Activated CD4-positive, CD25-positive, alpha-beta regulatory T cell (primary cell): ENCODE measurements at places on chromosomes 3 and 15.

DNA sequence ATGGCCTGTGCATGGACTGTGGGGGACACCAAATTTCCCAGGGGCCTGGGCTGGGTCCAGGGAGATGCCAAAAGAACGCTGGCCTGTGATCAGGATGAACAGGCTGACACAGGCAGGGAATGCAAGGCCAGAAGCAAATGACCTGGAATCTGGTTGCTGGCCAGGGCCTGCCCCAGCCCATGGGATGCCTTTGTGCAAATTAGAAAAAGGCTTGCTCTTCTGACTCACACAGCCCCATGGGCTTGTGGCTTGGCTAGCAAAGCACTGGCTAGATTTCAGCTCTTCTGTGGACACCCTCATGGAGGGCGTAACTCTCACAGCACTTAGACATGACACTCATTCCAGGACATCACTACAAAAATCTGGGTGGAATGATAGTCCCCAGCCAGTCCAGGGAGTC, 356.0 kb downstream of the SHQ1 start:
- no peak for DNase-seq

DNA sequence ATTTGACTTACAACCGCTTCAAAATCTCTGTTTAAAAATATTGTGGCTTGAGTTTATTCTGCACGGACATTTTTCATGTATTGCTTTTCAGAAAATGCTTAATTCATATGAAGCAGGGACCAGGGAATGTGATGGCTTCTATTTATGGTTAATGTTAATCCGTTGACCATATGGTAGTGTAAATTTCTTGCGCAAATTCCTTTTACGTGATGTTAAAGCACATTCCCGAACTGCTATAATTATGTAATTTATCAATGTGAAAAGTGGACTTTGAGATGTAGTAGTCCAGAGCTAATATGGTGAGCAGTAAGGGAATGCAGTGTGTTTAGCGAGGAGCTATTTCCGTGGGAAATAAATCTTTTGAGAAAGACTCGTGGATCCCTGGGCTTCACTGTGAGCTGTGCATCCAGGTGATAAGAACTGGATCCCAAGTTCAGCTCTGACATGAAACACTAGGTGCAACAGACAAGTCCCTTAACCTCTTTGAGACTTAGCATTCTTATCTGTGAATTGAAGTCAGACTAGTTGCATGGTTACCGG, 27.3 kb downstream of the ANAPC13 start:
- DNase-seq: no peak

DNA sequence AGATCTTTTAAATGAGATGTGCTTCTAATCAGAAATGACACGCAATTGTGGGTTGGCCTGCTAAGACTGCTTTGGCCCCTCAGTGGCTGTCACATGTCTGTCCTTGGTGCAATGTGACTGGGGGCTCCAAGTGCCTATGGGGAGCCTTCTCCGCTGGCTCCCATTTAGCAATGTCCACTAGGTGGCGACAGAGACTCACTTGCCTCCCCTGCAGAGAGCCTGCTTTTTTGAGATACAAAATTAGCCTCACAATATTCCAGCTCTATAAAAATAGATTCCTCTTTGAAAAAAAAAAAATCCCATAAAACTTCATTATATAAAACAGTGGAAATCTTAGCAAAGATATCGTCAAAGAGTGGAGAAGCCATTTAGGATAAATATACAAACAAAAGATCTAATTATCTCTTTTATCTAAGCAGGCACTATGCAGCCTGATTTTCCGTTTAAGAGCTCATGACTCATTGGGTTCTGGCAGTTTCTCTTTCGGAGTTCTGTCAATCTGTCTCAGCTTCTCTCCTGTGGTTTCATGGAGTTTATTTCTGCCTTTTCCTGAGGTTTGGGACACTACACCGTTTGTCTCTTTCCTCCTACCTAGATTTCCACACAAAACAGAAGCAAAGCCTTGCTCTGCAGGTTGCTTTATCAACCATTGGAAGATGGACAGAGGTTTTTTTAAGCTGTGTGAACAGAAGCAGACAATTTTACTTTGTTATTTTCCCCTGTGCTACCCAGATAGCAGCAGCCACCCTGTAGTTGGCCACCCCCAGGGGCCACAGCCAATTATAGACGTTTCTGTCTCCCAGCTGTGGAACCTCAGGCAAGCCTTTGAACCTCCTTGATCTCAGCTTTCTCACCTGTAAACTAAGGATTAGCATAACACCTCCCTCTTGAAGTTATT, 68.4 kb upstream of the TNFAIP8L3 start:
- DNase-seq: peak; percentile 15

- no peak for DNase-seq
Measured at GRCh38 chr3:195194559-195195206, 76.3 kb downstream of the XXYLT1 start.

DNA sequence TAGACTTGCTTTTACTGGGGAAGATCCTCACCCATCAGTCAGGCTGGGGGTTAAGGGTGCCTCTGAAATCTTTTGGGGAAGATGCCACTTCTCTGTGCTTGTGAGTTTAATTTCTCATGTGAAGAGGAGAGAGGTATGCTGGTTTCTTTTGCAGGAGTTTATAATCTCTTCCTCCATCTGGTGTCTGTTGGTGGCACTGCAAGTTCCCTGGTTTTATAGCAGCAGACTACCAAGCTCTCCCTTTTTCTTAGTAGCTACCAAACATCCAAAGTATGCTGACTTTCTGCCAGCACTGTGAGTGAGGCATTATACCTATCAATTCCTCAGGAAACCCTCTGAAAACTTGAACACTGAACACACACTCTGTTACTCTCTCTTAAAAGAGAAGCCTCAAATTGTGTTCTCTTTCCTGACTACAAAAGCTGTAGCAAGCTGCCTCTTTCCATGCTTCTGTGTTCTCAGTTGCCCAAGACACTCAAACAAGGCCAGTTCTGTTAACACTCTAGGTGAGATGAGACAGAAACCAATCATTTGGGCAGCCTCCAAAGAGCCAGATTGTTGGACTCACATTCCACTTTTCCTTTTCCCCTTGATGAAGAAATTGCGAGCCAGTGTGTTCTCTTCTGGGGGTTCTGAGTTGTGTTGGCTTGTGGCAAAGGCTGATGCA, 299.5 kb downstream of the GAP43 start:
- no peak for DNase-seq

DNA sequence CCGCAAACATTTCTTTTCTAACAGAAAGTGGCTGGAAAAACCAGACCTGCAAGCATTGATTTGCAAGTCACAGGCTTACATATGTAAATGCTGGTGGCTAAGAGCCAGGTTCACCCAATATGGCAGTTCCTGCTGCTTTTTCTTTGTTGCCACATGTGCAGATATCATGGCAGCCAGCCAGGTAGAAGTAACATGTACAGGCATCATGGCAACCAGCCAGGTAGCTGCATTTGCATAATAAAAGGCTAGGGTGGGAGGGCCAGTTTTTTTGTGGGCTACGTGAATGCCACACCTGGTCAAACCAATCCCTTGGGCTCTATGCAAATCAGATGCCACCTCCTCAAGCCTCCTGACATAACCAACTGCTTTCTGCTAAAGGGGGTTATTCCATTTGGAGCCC, 2.8 kb upstream of the SMCO1 start:
- DNase-seq: no peak

- DNase-seq: no peak
Measured at GRCh38 chr3:65408531-65409175, 630.1 kb downstream of the MAGI1 start.

DNA sequence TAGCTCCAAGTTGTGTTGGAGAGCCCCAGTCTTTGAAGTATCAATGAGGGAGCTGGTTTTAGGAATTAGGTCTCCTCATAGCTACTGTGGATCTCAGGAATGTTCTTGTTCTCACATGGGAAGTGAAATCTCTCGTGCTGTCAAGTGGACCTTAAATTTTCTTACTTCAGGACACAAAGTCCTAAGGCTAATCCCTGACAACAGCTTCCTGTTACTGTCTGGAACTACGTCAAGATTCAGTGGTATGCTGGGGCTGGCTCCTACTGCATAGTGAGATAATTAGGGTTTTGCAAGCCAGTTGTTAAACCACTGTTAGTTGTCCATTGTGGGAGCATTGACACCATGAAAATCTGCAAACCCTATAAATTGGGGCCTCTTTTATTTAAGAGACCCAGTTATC, 22.8 kb downstream of the MESP1 start:
- no peak for DNase-seq

GRCh38 chr3:77160931-77161497, 121.1 kb downstream of the ROBO2 start:
- no peak for DNase-seq

DNA sequence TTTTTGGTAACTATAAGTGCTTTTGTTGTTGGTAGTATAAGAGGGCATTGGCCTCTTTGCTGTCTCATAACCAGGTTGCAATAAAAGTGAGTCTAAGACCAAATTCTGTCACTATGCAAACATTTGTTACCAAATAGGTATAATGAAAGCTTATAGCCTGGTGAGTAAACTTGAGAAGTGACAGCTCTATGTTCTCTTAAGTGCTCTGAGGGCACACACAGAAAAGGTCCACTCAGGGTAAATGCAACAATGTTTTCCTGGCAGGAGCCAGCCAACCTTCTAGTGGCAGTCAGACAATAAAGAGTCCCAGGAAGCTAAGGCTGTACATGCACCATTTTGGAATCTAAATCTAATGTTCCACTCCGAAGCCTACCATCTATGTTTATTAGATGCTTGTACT, 262.1 kb upstream of the TGFBR2 start:
- DNase-seq: no peak

GRCh38 chr3:124385996-124386395, 344.3 kb upstream of the UMPS start:
- DNase-seq: no peak

- DNase-seq: no peak
Measured at GRCh38 chr3:175585898-175586297, 726.8 kb downstream of the NAALADL2 start.

GRCh38 chr3:63092515-63092914, 185.6 kb upstream of the SYNPR start:
- no peak for DNase-seq

DNA sequence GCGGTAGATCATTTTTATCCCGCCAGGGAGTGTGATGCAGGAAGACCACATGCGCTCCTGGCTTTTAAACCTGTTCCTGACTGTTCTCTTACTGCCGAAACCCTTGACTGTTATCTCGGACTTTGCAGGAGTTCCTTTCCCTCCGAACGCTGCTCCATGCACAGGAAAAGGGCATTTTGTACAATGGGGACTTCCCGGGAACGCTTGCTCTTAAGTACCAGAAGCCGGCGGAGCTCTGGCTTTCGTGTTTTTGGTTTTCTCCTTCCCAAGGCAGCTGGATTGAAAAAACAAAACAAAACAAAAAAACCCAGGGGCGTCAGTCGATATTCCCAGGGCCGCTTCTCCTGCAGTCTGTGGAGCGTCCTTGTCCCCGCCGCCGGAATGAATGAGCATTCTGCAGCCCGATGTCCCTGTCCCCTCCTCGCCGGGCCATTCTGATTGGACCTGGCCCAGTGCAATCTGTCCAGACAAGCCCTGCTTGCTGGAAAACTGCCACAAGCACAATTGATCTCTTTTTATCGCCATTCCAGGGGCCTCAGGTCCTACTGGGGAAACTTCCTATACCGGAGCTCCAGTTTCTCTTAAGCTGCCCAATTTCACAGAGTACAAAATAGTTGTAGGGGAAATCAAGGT, 44.8 kb downstream of the SLC6A1 start:
- DNase-seq: no peak

- no peak for DNase-seq
Measured at GRCh38 chr3:43307226-43307625, 20.9 kb downstream of the SNRK start.

DNA sequence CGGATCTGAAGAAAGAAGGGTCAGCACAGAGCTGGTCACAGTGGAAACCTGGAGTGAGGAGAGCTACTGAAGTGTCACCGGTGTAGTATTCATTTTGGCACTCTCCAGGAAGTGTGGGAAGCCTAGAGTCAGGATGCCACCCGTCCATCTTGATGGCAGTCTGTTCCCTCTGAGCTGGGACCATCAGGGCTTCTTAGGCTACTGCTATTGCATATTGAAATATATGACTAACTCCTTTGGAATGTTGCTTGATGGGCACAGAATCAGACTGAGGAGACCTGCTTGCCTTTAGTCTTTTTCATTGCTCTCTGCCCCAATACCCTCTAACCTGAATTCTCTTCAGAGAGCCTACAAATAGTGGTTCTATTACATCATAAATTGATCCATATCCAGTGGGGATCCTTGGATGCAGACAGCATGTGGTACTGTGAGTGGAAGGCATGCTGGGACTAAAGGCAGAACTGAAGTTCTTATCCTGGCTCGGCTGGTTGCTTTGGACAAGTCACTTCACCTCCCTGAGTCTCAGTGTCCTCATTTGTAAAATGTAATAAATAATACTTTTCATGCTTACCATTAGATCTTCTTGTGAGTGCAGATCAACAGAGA, 143.5 kb downstream of the PDE8A start:
- DNase-seq: no peak

DNA sequence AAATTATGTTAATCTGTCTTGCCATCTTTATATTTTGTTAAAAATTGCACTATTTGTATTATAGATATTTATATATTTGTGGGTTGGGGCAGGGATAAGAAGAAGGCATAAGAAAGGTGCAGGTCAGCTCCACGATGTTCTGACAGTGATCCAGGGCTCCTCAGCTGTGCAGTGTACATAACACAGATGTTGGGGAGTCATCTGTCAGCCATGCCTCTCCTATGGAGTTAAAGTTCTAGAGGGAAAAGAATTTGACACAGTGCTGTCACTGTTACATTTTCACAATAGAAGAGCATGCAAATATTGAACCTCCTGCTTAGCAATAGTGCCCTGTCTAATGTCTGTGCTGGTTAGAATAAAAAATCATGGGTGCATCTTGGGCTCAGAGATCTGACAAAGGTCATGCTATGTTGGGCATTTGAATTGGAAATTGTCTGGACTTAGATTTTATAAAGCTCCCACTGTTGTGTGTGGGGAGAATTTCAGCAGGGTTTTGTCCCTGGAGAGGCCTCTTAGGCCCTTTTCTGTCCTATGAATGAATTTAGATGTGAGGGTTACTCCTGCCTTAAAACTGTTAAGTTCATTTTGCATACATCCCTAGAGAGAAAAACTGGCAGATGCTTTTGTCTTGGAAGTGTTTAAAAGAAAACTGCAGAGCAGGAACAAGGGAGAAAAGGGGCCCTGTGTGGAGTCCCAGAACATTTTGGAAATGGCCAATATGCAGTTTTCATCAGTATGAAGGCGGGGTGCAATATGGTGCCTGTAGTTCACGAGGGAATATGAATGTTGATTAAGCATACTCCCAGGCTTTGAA, 20.4 kb downstream of the CDIN1 start:
- no peak for DNase-seq

DNA sequence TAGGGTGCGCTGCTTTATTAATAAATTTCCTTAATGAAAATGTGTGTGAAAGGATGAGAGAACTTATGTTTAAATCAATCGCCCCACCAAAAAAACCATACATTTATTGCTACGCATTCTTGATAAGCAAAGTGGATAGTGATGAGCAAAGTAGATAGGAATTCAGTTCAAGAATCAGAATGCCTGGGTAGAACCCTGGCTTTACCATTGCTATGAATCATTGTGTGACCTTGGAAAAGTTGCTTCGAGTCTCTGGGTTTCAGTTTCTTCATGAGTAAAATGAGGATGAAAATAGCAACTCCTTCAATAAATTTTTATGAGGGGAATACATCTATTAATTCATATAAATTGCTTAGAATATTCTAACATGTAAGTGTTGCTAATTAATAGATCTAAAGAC, 2.6 kb upstream of the ALCAM start:
- DNase-seq: no peak

GRCh38 chr3:117355566-117355965, 646.0 kb downstream of the TUSC7 start:
- no peak for DNase-seq

- DNase-seq: no peak
Measured at GRCh38 chr3:12487786-12488185, 3.5 kb downstream of the TSEN2 start.
